ENCODE measurements at places on chromosomes 4 and X. TPM values are rescaled to one million over a fixed set of nuclear protein-coding genes. Genes with fewer than 3 reads are reported as not detected.

DNA sequence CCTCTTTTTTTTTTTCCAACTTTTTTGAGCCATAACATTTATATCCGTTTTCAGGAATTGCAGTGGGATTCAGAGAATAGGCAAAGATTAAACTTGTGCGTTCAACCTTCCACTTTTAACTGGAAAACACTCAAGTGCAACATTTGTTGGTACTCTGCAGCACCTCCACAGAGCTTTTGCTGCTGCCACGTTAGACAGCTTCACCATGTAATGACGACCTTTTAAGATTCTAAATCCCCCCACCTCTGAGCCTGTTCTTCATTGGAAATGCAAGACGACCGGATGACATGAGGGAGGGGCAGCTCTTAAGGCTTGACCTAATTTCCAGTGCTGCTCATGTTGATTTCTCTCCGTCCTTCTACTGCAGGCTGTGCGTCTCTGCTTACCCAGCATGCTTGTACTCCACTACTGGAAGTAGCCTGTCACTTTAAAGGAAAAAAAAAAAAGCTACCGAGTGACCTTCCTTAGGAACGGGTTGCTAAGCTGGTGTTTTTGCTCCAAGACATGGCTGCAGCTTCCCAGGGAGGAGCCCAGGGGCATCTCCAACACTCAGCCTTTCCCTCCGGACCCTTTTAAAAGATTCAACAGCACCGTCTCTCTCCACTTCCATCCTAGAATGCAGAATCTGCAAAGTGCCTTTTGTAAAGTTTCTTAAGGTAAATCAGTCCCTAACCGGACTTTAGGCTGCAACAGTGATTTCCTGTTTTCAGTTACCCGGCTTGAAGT is at the start of gene CC2D2A:
Gene CC2D2A, plus strand, starts transcription at position 481 of the 726 bp plus-strand sequence. CDS start 6,051 bp downstream, outside the sequence.
- no peak for DNase-seq

- DNase-seq: no peak
Observed at GRCh38 chr4:74543231-74543781, 98.4 kb downstream of the AREG start.

DNA sequence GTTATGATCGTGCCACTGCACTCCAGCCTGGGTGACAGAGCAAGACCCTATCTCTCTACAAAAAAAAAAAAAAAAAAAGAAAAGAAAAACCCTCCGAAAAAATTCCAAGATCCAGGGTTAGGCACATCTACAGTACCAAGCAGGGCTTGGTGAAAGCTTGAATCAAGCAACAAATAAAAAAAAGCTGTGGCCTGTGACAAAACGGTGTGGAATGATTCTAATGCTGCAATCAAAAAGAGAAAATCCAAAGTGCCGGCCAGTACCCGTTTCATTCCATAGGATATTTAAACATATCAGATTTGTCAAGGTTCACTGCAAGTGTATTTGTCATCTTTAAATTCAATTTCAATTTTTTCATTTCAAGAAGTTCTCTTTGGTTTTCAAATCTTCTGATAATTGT is 20.5 kb downstream of the RWDD4 start:
- DNase-seq: no peak

TRPC3 gene
- total RNA-seq: 0.25 TPM

GRCh38 chr4:6881908-6882307 is 27.7 kb upstream of the TBC1D14 start:
- DNase-seq: no peak

TEX13D gene
- total RNA-seq: not detected

KCTD8 gene
- 0.22 TPM for total RNA-seq

DNA sequence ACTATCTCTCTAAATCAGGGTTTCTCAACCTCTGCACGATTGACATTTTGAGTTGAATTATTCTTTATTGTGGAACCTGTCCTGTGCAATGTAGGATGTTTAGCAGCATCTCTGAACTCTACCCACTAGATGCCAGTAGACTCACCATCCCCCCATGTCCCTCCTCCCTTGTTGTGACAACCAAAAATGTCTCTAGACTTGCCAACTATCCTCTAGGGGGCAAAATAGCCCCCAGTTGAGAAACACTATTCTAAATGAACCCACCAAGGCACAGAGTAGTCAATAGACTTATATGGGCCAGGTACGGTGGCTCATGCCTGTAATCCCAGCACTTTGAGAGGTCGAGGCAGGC is 49.1 kb upstream of the GAB1 start:
- DNase-seq: no peak

DNA sequence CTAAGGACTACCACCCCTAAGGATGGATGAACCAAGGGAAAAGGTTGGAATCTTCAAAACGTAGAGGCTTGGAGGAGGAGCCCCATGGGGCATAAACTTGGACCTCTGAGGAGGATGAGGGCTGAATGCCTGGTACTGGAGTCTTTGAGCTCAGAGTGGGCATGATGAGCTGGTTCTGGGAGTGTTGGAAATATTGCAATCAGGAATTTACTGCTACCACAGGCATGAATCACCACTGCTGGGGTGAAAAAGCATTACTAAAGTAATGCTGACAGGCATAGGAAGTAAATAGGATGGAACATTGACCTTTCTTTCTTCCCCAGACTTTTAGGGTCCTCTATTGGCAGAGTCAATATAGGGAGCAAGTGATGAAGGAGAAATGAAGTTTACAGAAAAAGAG is 105.8 kb upstream of the RPS6KA3 start:
- no peak for DNase-seq

NDP gene
- total RNA-seq: not detected

GC gene
- total RNA-seq: not detected

C4orf36 gene
- total RNA-seq: 1.1 TPM

RASL11B gene
- 4.1 TPM for total RNA-seq

- DNase-seq: no peak
Observed at GRCh38 chrX:47174376-47174775, 19.3 kb upstream of the UBA1 start.

GRCh38 chr4:76381986-76382385 is 39.0 kb downstream of the CCDC158 start:
- no peak for DNase-seq

FAM114A1 gene
- total RNA-seq: 14.8 TPM

MAOB gene
- 126 TPM for total RNA-seq

- no peak for DNase-seq
Observed at GRCh38 chrX:49137492-49137891, 14.0 kb upstream of the GPKOW start.

ADH6 gene
- not detected for total RNA-seq

S100P gene
- 1.1 TPM for total RNA-seq

- no peak for DNase-seq
Observed at GRCh38 chr4:168656055-168656660, 159.3 kb downstream of the PALLD start.

DNA sequence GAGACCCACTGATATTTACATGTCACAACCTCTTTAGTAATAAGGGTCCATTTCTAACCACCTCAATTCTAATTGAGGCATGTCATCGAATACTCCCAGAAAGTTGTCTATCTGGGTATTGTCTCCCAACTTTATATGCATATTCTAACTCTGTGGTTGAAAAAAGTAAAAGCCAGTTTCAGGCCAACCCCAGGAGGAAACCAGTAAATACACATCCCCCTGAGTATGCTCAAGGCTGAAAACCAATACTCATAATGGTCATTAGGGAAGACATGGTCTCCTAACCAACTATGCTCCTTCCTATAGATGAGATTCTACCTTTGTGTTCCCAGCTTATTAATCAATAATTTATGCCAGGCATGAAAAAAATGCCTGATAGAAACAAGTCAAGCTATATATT is 96.6 kb downstream of the SH3KBP1 start:
- DNase-seq: no peak

NEUROG2 gene
- not detected for total RNA-seq

Measured in left ventricle myocardium superior (tissue), 1 donor.